ENCODE measurements at places on chromosomes 1 and 21. TPM values are rescaled to one million over a fixed set of nuclear protein-coding genes. Genes with fewer than 3 reads are reported as not detected.
A peak's percentile ranks its signal among the peaks of the same experiment; 100 is the strongest.

Gene TMEM79
- total RNA-seq = 1.7 TPM

Gene RGS13
- total RNA-seq = not detected

Gene C1orf141
- not detected for total RNA-seq

Gene ATP1A4
- not detected for total RNA-seq

Gene ANKRD35
- total RNA-seq = not detected

Gene FAM229A
- 3.6 TPM for total RNA-seq

Gene AGMAT
- 0.82 TPM for total RNA-seq

Gene TMEM269
- 0.20 TPM for total RNA-seq

Gene TMEM61
- total RNA-seq = not detected

Gene ZFP69
- 4.5 TPM for total RNA-seq

Gene LRRC71
- total RNA-seq = not detected

Gene MTARC2
- 21.3 TPM for total RNA-seq

GRCh38 chr1:31621498-31621820 lies 4.0 kb downstream of the HCRTR1 start:
- H3K4me3 ChIP-seq = no peak overlapping the region
- peaks cover 12% of the 10 kb centered on the region for H3K4me1 ChIP-seq
- DNase-seq = no peak
- no peak overlapping the region for H3K27ac ChIP-seq
- H3K36me3 ChIP-seq = no peaks in the 10 kb centered on the region

- H3K4me1 ChIP-seq = no peaks in the 10 kb centered on the region
- H3K4me3 ChIP-seq = no peak overlapping the region
- no peak for DNase-seq
Observed at GRCh38 chr1:91124989-91125417, 103.2 kb upstream of the ZNF644 start.

GRCh38 chr1:175380521-175381300 lies 188.1 kb upstream of the KIAA0040 start:
- H3K27me3 ChIP-seq = peaks cover 2% of the 10 kb centered on the region
- no peak overlapping the region for H3K27ac ChIP-seq
- H3K4me3 ChIP-seq = no peak overlapping the region
- no peaks in the 10 kb centered on the region for H3K4me1 ChIP-seq
- H3K36me3 ChIP-seq = no peaks in the 10 kb centered on the region

- H3K4me1 ChIP-seq = no peaks in the 10 kb centered on the region
- no peak overlapping the region for H3K4me3 ChIP-seq
Observed at GRCh38 chr1:117719004-117719403, 113.2 kb downstream of the TENT5C start.

- H3K4me1 ChIP-seq = peaks cover 34% of the 10 kb centered on the region
- DNase-seq = no peak
- H3K27me3 ChIP-seq = no peaks in the 10 kb centered on the region
- peak overlapping the region; percentile 95 for H3K27ac ChIP-seq
Observed at GRCh38 chr1:28246427-28246832, 10.5 kb downstream of the ATP5IF1 start.

DNA sequence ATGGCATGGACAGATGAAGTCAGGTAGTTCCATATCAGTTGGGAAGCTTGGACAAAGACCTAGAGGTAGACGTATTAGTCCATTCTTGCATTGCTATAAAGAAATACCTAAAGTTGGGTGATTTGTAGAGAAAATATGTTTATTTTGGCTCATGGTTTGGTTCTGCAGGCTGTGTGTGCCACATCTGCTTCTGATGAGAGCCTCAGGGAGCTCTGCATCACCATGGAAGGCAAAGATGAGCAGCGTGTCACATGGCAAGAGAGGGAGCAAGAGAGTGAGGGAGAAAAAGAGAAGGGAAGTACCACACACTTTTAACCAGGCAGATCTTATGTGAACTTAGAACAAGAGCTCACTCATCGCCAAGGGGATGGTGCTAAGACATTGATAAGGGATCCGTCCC lies 9.0 kb downstream of the TSACC start:
- no peak overlapping the region for H3K27ac ChIP-seq
- peaks cover 7% of the 10 kb centered on the region for H3K4me1 ChIP-seq
- DNase-seq = no peak
- H3K27me3 ChIP-seq = peaks cover 20% of the 10 kb centered on the region

DNA sequence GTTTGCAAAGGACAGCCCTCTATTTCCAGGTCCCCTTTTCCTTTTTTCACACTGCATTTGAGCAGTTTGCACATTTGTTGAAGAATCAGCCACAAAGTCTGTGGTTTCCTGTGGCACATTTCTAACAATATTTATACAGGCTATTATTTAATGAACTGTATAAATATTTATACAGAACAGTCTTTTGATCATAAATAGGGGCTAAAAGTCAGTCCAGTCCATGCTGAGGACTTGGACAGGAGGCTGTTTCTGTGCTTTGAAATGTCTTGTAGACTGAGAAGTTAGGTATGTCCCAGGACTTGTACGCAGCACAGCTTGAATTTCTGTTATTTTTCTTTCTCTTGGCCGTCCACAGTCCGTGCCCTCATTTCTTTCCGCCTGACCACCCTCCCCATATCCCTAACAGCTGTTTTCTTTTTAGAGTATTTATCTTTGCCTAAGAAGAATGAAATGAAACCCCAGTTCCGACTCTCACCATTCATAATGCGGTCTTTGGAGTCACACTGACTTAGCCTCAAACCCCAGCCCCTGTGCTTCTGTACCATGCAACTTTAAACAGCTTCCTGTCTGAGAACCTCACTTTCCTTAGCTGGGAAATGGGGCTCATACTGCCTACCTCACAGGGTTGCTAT lies 19.7 kb downstream of the FGGY start:
- peaks cover 33% of the 10 kb centered on the region for H3K4me1 ChIP-seq
- peaks cover under 1% of the 10 kb centered on the region for H3K36me3 ChIP-seq
- peaks cover 16% of the 10 kb centered on the region for H3K27me3 ChIP-seq
- H3K27ac ChIP-seq = peak overlapping the region; percentile 64
- no peak for DNase-seq

DNA sequence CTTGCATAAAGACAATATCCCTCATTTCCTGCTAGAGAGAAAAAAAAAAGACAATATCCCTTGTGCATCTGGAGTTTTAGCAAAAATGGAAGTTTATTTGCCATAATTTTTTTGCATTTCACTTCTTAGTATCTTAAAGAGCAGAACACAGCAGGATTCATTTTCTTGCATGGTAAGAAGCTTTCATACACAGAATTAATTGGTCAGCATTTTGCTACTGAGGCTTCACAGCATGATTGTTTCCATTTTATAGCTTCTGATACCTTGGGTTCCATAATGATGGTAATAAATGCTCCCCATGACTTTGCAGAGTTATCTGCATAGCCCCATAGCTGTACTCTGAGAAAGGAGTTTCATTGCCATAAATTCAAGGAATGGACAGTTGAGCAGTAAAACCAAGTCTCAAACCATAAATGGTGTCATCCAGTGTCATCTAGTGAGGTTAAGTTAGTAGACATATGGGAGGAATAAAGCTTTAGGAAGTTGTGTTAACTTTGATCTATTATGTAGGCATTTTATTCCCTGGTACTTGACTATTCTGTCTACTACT lies 88.8 kb upstream of the PLD5 start:
- no peaks in the 10 kb centered on the region for H3K4me1 ChIP-seq
- no peak overlapping the region for H3K27ac ChIP-seq
- H3K4me3 ChIP-seq = no peak overlapping the region
- no peaks in the 10 kb centered on the region for H3K27me3 ChIP-seq
- DNase-seq = no peak
- H3K36me3 ChIP-seq = no peaks in the 10 kb centered on the region

GRCh38 chr1:235421751-235422150 lies 54.5 kb downstream of the TBCE start:
- no peak overlapping the region for H3K27ac ChIP-seq
- no peaks in the 10 kb centered on the region for H3K36me3 ChIP-seq
- H3K4me3 ChIP-seq = no peak overlapping the region
- no peaks in the 10 kb centered on the region for H3K27me3 ChIP-seq
- H3K4me1 ChIP-seq = peaks cover 3% of the 10 kb centered on the region

GRCh38 chr1:214330222-214330621 lies 49.3 kb downstream of the SMYD2 start:
- H3K27me3 ChIP-seq = no peaks in the 10 kb centered on the region
- H3K36me3 ChIP-seq = peaks cover 14% of the 10 kb centered on the region
- peaks cover 23% of the 10 kb centered on the region for H3K4me1 ChIP-seq
- no peak overlapping the region for H3K4me3 ChIP-seq

GRCh38 chr1:79252598-79252997 lies 246.1 kb upstream of the ADGRL4 start:
- no peaks in the 10 kb centered on the region for H3K27me3 ChIP-seq
- DNase-seq = no peak
- H3K27ac ChIP-seq = no peak overlapping the region
- no peak overlapping the region for H3K4me3 ChIP-seq
- no peaks in the 10 kb centered on the region for H3K4me1 ChIP-seq

GRCh38 chr1:179002552-179003345 lies 22.9 kb upstream of the FAM20B start:
- no peaks in the 10 kb centered on the region for H3K27me3 ChIP-seq
- DNase-seq = no peak
- H3K4me3 ChIP-seq = peak overlapping the region; percentile 52
- peaks cover 8% of the 10 kb centered on the region for H3K4me1 ChIP-seq
- no peaks in the 10 kb centered on the region for H3K36me3 ChIP-seq
- no peak overlapping the region for H3K27ac ChIP-seq

DNA sequence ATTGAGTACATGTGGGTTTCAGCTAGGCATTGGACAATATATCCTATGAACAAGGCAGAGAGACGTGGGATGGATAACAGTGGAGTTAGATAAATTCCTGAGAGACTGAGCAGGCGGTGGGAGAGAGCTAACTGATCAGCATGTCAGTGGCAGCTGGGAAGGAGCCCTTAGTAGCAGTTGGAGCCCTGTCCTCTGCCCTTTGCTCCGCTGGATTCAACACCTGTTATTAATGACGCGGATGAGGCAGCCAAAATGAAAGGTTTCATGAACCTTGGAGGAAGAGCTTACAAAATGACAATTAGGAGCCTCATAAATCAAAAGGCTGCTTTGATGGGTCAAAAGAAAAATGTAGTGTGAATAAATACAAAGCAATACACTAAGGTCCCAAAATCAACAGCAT lies 16.1 kb downstream of the UBIAD1 start:
- H3K4me3 ChIP-seq = no peak overlapping the region
- DNase-seq = no peak
- peaks cover 6% of the 10 kb centered on the region for H3K36me3 ChIP-seq
- H3K27ac ChIP-seq = no peak overlapping the region
- H3K4me1 ChIP-seq = peaks cover 29% of the 10 kb centered on the region

DNA sequence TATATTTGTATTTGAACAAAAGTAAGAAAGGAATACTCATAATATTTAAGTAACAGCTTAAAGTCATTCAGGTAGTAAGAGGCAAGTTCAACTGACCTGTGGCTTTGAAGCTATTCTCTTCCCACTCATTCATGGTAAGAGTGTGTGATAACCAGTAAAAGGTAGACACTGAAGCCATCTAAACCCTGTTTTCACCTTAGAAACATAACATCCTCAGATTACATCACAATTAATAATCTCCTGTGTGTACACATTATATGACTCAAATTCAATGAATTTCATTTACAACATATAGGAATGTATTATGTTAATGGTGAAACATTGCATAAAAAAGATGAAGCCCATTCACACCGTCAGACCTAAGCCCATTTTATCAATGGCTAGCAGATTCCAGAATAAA lies 364.8 kb upstream of the SNX7 start:
- peaks cover 18% of the 10 kb centered on the region for H3K4me1 ChIP-seq
- no peak for DNase-seq
- no peaks in the 10 kb centered on the region for H3K27me3 ChIP-seq
- H3K27ac ChIP-seq = no peak overlapping the region
- no peaks in the 10 kb centered on the region for H3K36me3 ChIP-seq
- H3K4me3 ChIP-seq = no peak overlapping the region

- no peaks in the 10 kb centered on the region for H3K27me3 ChIP-seq
- peak; percentile 77 for DNase-seq
- peaks cover 31% of the 10 kb centered on the region for H3K4me1 ChIP-seq
- H3K4me3 ChIP-seq = no peak overlapping the region
- no peaks in the 10 kb centered on the region for H3K36me3 ChIP-seq
- H3K27ac ChIP-seq = no peak overlapping the region
Observed at GRCh38 chr21:45767071-45768006, 123.8 kb downstream of the PCBP3 start.

DNA sequence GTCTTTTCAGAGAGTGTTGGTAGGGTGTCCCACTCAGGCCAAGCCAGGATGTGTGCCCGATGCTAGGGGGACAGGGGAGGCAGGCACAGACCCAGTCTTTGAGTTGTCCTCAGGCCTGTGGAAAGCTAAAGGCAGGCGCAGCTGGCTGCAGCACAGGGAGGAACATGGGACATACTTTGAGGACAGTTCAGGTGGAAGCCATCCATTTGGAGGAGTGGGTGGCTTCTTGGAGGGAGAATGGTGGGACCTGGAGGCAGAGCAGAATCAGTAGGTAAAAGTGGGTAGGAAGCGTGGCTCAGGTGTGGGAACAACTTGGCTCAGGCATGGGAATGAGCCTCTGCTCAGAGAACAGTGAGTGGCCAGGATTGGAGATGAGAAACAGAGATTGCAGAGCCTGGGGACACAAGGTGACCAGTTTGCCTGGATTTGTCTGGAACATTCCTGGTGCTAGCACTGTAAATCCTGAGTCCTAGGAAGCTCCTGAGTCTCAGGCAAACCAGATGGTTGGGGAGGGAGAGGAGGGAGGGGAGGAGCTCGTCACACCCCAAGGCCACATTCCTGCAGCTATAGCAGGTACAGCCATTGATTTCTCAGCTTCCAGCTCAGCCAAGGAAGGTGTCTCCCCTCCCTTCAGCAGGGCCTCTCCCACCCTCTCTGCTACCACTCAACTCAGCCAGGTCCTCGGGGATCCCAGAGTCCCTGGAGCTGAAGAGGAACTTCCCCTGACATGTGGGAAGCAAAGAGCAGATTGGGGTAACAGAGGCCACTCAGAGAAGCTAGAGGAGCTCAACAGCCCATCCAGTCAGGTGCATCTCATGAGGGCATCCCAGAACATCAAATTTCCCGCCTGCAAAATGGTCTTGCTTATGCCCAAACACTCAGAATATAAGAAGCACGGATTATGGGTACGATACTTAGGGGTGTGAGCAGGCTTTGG lies 65.2 kb upstream of the TINAGL1 start:
- peaks cover 18% of the 10 kb centered on the region for H3K27me3 ChIP-seq
- no peak overlapping the region for H3K27ac ChIP-seq
- no peaks in the 10 kb centered on the region for H3K36me3 ChIP-seq
- H3K4me1 ChIP-seq = peaks cover 6% of the 10 kb centered on the region
- H3K4me3 ChIP-seq = no peak overlapping the region

DNA sequence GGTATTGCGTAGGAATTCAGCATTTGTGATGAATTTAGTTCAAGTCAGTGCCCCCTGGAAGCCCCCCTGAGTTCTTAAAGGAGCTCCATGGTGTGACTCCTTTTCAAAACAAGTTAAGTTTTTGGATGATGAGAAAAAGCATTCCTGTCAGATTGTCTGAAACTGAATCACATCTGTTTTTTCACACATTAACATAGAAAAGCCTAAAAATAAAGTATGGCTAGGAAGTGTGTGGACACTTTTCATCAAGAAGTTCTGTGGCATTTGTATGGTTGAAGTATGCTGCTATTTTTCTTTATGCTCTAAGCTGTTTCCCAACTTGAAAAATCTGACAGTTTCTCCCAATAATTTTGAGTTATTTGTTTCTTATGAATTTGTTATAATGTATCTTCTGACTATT lies 33.7 kb downstream of the PRDM2 start:
- no peak for DNase-seq
- H3K27me3 ChIP-seq = no peaks in the 10 kb centered on the region
- H3K36me3 ChIP-seq = peaks cover 3% of the 10 kb centered on the region
- peak overlapping the region; percentile 95 for H3K27ac ChIP-seq

GRCh38 chr1:204503913-204504519 lies 9.4 kb upstream of the PIK3C2B start:
- H3K27me3 ChIP-seq = no peaks in the 10 kb centered on the region
- no peak for DNase-seq
- H3K4me1 ChIP-seq = peaks cover 21% of the 10 kb centered on the region
- H3K27ac ChIP-seq = no peak overlapping the region
- H3K36me3 ChIP-seq = no peaks in the 10 kb centered on the region

GRCh38 chr1:178928976-178929375 lies 58.1 kb upstream of the ANGPTL1 start:
- no peaks in the 10 kb centered on the region for H3K27me3 ChIP-seq
- peaks cover 21% of the 10 kb centered on the region for H3K4me1 ChIP-seq
- no peak for DNase-seq
- H3K27ac ChIP-seq = no peak overlapping the region
- H3K4me3 ChIP-seq = no peak overlapping the region

Data from chondrocyte (in vitro differentiated cells).